Epithelial cell of esophagus (primary cell): ENCODE measurements at places on chromosomes 6 and 20.

- no peak for DNase-seq
These were observed 74.6 kb upstream of the NNAT start for GRCh38 chr20:37446286-37447032.

DNA sequence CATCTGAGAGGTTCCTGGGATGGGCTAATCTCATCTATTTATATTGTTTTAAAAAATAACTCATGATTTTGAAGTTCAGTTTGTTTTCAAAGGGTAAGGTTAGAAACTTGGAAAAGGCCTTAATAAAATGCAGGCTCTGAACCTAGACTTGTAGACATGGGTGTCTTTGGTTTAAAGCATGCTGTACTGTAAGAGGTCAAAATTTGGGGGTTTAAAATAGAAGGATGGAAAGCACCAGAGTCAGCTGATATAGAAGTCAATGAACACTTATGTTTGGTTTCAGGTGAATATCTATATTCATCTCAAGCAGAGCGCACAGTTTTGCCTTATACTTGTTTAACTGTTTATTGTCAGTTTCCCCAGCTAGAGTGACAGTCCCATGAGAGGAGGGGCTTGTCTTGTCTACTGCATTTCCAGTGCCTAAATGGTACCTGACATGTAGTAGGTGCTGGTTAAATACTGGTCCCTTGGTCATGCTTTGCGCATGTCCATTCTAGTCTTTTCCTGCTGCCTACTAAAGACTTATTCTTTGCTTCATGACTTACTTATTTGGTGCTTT, 112.3 kb upstream of the DTNBP1 start:
- DNase-seq, result no peak

GRCh38 chr6:134882426-134883038, 67.4 kb downstream of the ALDH8A1 start:
- peak; percentile 74 for DNase-seq

DNA sequence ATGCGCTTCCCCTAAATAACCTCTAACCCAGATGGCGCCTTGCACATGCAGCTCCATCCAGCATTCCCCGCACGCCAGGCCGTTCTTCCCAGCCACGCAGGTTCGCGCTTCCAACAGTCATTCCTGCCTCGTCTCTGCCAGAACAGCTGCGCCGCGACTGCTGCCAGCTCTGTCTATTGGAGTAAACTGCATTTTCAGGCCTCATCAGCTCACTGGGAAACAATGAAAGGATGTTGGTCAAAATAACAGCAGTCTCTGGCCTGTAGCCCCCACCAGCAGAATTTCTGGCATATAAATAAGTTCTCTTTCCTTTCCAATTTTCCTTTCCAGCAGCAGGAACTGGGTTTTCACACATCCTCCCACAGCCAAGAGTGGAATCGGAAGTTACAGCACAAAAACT, 14.6 kb downstream of the NRSN1 start:
- no peak for DNase-seq

- DNase-seq, result no peak
These were observed 220.8 kb downstream of the OGFRL1 start for GRCh38 chr6:71509191-71510005.

DNA sequence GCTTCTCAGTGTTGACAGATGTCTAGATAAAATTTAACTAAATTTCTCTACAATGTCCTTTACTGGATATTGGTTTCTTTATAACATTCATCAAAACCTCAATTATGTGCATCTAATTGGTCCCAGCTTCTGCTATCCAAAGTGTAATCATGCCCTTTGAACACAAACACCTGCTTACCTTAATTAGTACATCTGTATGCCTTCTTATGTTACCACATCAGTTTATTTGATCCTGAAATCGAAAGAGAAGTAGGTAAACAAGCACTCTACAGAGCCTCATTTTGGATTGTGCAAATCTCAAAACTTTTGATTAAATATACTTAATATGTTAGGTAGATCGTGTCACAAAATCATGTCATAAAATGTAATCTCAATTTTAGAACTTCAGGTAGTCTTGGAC, 36.5 kb downstream of the TAB2 start:
- DNase-seq, result no peak

DNA sequence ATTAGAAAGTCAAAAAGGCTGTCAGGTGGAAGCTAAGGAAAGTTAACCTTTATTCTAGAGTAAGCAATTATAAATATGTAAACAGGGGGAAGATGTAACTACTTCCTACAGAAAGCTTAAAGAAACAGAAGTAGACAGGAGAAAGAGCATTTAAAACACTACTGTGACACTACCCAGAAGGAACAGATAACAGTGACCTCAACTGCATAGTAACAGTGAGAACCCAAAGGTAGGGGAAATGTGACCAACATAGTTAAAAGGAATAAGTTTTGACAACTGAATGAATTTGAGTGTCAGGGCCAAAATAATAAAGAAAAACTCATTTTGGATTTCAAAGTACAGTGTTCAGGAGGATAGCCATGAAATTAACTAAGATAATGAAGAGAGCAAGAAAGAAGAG, 43.5 kb downstream of the IBTK start:
- DNase-seq, result no peak

DNA sequence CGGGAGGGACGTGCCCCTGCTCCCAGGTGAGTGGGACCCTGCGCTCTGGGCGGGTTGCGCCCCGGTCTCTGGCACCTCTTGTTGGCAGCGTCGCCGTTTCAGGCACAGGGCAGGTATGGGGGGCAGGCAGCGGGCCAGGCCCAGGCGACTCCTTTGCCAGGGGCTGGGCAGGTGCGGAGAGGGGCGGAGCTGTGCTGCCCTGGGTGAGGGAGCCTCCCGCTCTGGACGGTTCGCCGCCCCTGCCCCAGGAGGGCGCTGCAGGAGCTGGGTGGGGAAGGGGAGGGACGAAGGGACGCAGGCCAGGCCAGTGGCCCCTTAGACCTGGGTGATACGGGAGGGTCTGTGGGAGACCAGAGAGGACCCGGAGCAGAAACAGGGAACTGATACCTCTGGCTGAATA, 663.9 kb upstream of the DEFB115 start:
- DNase-seq, result no peak
